ENCODE measurements at places on chromosomes 5 and 9.

DNA sequence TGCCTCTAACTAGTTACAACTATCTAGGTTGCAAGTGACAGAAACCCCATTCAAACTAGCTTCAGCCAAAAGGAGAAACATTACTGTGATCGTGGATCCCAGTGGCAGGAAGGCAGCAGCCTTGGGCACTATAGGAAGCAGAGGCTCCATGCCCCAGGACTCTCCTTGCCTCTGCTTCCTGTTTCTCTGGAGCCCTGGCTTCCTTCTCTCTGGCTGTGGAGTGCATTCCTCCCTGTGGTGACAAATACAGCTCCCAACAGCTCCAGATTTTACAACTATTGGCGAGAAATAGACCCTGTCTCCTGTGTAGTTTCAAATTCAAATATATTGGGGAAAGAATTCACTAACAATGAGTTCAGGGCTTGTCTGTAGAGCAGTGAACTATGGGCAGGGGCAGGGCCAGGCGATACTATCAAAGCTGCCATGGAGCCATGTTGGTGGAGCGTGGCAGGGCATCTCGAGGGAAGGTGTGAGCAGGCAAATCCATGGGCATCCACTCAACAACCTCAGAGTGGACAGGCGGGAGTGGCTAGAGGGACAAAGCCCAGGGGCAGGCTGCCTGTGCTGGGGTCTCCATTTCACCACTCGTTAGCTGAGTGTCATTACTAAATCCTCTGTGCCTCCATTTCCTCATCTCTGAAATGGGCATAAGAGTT lies 189.5 kb downstream of the ERCC6L2 start:
- DNase-seq, result no peak

- no peak for DNase-seq
Measured at GRCh38 chr9:83154087-83154736, 91.3 kb upstream of the RASEF start.

- no peak for DNase-seq
Measured at GRCh38 chr5:78108564-78108963, 185.9 kb downstream of the AP3B1 start.

GRCh38 chr5:8953016-8953415 lies 592.9 kb downstream of the SEMA5A start:
- DNase-seq, result no peak

DNA sequence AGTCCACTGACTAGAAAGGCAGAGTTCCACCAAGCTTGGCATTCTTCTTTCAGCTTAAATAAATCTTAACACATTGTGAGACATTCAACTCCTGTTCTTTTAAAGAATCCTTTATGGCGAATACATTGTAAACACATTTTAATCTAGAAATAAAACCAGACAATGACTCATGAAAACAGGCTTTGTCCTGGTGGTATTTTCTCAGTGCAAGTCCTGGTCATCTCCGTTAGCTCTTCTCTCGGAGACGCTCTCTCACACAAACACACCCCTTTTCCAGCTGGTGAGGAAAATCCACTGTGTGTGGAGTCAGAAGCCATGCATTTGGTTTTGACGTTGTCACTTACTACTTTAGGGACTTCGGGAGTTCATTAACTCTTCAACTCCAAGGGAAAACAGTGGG lies 140.4 kb downstream of the AUH start:
- no peak for DNase-seq

DNA sequence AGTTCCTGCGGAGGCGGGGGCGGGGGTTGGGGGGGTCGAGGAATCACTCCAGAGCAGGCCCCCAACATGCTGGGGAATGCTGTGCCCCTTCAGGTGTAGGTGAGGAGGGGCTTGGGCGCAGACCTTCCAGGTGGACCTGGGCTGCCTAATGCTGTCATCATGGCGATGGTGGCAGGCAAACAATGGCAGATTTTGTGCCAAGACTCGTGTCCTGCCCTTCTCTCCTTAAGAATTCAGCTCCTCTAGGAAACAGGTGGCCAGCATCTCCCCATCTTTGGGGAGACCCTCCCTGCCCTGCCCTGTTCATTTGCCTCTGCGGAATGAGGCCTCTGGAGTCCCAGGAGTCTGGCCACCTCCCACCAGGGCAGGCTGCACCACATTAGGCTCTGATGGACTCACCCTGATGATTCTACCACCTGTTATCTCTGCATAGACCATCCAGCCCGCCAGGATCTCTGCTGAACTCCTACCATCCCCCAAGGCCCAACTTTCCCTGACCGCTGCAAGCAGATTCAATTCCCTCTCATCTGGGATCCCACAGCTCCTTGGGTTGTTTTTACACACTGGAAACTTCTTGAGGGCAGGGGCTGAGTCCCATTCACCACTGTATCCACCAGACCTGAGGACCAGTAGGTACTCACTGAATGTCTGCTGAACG lies 10.9 kb upstream of the SLC25A51 start:
- no peak for DNase-seq

GRCh38 chr9:83538172-83538889 lies at the start of gene FRMD3:
FRMD3 (minus strand) TSS chr9:83538401; CDS start chr9:83538231, 170 bp downstream.
- no peak for DNase-seq

DNA sequence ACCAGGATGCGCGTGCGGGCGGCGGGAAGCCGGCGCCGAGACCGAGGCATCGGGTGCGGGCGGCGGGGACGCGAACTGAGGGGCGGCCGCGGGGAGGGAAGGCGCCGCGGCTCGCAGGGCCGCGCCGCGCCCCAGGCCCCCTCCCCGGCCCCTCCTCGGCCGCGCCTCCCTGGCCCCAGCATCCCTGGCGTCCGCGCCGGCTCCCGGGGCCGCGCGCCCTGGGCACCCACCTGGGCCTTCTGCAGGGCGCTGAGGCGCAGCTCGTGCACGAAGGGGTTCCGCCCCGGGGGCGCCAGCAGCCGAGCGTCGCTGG lies 324 bp downstream of the LPCAT1 start:
- DNase-seq, result no peak

DNA sequence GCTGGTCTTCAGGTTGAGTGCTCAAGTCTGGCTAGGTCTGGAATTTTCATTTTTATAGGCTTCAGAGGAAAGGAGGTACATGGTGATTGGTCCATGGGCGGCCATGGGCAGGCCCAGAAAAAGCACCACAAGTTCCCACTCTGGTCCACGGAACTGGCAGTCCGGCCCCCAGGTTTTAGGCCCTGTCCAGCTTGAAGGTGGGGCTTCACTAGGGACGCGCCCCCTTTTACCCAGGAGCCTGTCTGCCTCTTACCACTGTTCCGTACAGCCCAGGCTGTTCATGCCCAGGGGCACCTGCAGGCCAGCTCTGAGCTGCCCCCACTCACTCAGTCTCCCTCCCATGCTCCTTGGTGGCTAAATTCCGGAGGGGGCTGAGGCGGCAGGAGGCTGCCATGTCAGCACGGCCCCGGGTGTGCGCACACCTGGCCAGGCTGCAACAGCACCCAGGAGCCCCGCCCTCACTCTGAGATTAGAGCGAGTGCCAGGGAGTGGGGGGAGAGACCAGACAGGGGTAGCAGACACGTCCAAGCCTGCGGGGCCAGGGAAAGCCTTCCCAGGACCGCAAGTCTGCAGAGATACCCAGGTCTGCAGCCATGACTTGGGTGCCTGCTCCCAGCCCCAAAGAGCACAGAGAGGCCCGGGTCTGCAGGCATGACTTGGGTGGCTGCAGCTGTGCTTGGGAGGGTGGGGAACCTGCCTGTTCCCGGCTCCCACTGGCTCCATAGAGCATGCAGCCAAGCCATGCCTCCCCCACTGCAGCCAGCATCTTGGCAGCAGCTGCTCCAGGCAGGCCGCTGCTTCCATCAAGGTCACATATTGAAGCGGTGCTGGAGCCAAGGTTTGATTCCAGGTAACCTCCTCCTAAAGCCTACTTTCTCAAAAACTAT lies 390.2 kb upstream of the SGCD start:
- no peak for DNase-seq

- no peak for DNase-seq
Measured at GRCh38 chr5:937151-937924, 44.7 kb downstream of the TRIP13 start.

DNA sequence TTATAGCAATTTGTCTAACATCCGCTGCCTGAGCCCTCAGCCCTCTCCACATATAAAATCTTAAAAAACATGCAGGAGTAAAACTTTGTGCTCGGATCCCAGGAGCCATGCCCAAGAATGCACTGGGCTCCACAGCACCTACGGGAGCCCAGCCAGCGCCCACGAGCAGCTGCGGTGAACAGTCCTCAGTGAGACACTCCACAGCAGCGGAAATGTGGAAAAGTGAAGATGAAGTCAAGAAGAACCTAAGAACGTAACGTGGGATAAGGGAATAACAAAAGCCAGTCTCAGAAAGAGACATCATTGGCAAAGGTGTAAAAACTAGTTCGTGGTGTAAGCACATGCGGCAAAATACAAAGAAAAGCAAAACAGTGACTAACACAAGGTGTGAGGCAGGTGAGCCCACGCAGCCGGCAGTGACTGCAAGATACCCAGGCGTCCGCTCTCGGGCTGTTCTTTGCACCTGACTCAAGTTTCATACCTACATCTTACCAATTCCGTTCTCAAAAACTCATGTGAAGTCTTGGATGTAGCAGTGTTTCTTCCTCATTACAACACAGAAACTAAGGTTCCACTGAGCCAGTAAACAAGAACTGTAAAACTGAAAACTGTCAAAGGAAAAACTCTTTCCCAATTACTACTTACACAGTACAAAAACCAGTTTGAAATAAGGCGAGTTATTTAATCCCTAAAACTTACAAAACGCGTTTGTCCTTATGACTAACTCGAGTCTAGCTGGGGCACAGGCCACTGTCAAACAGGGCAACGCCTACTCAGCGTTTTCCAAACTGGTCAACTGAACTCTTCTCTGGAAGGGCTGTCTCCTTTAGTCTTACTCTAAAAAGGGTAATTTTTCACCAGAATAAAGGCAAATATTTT lies 1.7 kb downstream of the CAMSAP1 start:
- no peak for DNase-seq

- no peak for DNase-seq
Measured at GRCh38 chr9:125654121-125654520, 52.9 kb downstream of the MAPKAP1 start.

- DNase-seq, result no peak
Measured at GRCh38 chr9:96080364-96080763, 204.9 kb downstream of the ERCC6L2 start.

GRCh38 chr9:27545471-27545870 lies 15.9 kb upstream of the MOB3B start:
- DNase-seq, result no peak

DNA sequence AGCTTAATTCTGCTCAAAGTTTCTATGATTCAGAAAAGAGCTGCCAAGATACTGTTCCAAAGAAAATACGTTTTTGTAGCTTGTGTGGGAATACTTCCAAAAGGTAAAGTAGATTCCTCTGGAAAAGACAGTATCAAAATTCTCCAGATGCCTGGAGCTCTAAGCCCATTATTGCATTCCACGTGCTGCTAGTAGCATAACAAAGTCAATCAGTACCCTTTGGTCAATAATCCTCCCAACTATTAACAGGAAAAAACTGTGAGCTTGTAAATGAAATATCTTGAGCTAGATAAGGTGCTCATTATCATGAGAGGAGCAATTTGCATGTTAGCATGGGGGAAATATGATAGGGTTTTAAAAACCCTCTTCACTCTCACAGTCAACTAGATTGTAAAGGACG lies 229.5 kb upstream of the TYRP1 start:
- DNase-seq, result no peak

DNA sequence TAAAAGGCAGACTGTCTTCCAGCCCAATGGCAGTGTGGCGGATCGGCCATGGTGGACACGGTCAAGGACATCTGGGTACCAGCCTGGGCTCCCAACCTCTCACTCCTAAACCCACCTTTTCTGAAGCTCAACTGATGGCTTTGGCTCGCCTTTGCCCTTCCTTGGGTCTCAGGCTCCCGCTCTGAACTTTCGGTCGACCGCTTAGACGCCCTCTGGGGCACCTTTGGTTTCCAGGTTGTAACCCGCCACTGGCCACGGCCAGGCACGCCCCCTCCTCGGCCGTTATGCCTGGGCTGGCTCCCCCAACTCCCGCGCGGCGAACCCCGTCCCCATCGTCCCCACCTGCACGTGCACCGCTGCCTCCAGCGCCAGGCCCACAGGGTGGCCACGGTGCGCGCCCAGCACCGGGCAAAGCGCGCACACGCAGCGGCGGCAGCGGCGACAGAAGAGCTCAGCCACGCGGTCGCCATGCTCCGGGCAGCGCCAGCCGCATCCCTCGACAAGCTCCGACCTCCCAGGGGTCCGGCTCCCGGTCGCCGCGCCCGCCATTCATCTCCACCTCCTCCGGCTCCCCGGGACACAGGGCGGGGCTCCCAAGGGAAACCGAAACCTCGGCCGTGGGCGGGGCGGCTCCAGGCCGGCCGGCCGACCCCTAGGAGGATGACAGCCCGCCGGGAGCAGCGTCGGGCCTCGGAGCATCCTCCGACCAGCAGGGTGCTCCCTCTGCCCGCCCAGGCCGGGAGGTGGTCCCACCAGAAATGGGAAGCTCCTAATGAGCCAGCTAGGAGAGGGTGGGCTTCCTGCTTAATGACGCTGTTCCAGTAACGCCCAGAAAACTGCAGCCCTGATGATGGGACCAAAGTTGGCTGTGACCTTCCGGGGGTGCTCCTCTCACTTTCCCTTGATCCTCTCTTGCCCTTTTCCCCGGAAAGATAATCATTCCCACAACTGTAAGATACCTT lies at the start of gene TRIM14:
Gene TRIM14 (minus strand): TSS at position 583 of the 962 bp plus-strand sequence. CDS start 34 bp downstream, at position 549.
- DNase-seq, result no peak

DNA sequence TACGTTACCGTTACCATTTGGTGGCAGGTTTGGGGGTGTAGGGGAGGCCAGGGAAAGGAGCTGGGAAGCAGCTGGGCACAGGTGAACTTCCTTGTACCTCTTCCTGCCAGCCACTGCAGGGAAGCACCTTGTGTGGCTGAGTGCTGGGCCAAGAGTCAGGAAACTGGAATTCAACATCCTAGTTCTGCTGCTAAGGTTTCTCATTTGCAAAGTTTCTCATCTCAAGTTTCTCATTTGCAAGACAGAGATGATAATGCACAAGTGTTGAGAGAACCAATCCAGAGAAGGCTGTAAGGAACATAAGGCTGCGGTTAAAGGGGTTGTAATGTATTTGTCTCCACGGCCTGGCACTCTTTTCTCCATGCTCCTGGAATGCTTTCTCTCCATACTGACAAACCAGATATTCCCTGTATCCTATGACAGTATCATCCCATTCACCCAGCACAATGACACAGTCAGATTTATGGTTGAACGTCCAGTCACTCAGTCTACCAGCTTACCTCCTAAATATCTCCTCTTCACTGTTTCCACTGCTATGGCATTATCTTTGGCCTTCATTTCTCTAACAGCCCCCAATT lies 33.6 kb upstream of the LARP1 start:
- DNase-seq, result no peak

DNA sequence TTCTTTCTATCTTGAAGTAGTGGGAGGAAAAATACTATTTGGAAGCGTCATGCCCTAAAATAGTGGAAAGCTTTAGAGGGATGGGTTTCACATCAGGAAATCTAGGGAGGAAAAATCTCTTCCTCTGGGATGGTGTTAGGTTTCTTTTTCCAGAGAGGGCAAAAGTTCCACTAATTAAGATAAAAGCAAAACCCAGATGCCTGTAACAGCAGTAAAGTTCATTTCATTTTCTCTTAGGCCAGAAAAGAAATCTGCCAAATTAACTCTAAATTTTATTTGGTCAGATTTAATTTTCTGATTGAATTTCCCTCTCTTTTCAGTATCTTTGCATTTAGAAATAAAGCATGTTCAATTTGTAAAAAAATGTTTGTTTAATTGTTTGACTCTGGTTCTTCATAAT lies 88.8 kb downstream of the LURAP1L start:
- DNase-seq, result no peak
